ENCODE measurements at places on chromosomes 2 and 18. TPM values are rescaled to one million over a fixed set of nuclear protein-coding genes. Genes with fewer than 3 reads are reported as not detected.

DNA sequence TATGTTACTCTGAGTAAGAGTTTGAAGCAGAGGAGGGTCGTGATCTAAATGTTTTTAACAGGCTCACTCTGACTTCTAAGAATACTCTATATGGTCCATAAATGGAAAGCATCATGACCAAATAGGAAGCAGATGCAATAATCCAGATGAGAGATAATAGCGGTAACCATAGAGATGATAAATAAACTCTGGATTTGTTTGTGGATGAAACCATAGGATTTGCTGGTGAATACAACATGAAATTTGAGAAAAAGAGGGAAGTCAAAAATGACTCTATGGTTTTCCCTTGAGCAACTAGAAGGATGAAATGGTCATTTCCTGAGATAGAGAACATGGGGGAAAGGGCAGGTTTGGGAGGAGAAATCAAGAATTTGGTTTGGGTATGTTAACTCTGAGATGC is 3.9 kb downstream of the HEATR5B start:
- no peak for DNase-seq
- no peaks in the 10 kb centered on the region for H3K4me1 ChIP-seq
- H3K4me3 ChIP-seq = peak overlapping the region; percentile 38

- no peaks in the 10 kb centered on the region for H3K36me3 ChIP-seq
- H3K4me3 ChIP-seq = no peak overlapping the region
- H3K4me1 ChIP-seq = peaks cover 4% of the 10 kb centered on the region
- no peak overlapping the region for H3K27ac ChIP-seq
Observed at GRCh38 chr2:80073134-80073561, 231.4 kb downstream of the LRRTM1 start.

DNA sequence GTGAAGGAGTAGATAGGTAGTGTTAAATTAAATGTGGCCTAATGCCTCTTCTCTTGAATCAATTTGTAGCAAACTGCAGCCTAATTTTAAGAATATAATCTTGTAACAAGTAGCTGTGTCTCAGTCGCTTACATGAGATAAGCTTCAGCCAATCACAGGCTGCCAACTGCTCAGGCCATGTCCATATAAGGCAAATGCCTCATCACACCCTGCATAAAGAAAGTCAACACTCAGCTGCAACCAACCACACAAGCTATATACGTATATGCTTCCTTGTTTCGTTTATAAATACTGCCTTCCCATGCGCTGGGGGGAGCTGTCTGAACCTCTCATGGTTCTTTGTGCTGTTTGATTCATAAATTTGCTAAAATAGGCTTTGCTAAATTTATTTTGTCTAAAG is 476.3 kb downstream of the TRIB2 start:
- H3K27me3 ChIP-seq = peaks cover 4% of the 10 kb centered on the region
- H3K4me3 ChIP-seq = no peak overlapping the region
- H3K4me1 ChIP-seq = no peaks in the 10 kb centered on the region

GRCh38 chr2:37357069-37357468 is 12.6 kb downstream of the QPCT start:
- H3K36me3 ChIP-seq = no peaks in the 10 kb centered on the region
- no peak for DNase-seq
- H3K27me3 ChIP-seq = peaks cover 18% of the 10 kb centered on the region
- H3K27ac ChIP-seq = no peak overlapping the region
- no peak overlapping the region for H3K4me3 ChIP-seq

DNA sequence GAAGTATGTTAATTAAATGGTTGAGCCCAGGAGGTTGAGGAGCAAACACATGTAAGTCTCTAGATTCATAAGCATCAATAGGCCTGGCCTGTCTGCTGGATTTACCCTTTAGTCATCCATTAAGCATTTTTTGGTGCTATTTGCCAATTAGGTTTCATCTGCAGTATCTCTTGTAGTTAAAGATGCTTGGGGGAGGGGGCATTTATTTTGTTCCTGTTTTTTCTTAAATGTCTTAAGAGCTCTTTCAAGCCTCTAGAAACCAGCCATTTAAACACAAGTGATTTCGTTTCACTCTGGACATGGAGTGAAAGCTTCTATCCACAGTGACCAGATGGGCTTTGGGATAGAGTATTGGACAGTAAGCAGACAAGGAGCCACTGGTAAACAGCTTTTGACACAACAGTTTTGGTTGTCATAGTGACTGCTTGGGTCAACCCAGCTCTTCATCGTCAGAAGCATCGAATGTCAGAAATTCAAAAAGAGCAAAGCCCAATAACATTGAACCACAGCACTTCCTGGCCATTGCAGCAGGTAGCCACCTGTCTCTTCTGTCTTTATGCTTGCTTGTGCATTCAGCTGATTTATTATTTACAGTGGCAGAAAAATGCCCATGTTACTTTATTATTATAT is 4.9 kb downstream of the QPCT start:
- no peaks in the 10 kb centered on the region for H3K27me3 ChIP-seq
- peaks cover 7% of the 10 kb centered on the region for H3K4me1 ChIP-seq
- no peak overlapping the region for H3K4me3 ChIP-seq
- DNase-seq = no peak
- no peaks in the 10 kb centered on the region for H3K36me3 ChIP-seq

DNA sequence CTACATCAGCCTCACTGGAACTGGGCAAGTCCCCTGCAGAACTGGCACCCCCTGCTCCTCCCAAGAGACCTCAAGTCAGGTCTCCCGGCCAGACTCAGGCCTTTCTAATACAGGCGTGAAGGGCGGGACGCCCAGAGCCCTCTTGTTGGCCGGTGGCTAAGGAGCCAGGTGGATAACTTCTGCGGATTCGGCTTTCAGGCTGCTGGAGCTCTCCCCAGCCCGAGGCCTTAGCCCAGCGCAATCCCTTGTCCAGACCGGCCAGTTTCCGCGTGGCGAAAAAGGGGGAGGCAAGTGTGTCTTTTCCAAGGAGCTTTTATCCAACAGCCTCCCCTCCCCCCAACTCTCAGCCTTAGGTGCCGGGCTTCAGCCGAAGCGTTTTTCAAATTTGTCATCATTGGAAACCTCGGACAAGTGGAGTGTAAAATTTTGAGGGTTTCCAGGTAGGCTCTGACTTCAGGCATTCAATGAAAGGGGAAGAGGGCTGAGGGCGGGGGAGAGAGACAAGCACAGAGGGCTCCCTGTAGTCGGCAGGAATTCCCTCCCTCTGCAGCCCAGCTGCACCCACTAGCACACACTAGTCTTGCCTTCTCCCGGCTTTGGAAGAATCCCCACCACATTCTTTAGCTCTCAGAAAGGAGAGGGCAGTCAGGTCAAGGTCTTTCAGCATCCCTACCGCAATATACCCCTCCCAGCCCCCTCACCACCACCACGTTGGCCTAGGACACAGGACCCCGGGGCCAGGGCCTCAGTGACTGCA is 9.5 kb upstream of the SATB2 start:
- DNase-seq = no peak
- H3K27me3 ChIP-seq = peaks cover 97% of the 10 kb centered on the region
- H3K4me3 ChIP-seq = peak overlapping the region; percentile 21
- H3K4me1 ChIP-seq = peaks cover 16% of the 10 kb centered on the region

DNA sequence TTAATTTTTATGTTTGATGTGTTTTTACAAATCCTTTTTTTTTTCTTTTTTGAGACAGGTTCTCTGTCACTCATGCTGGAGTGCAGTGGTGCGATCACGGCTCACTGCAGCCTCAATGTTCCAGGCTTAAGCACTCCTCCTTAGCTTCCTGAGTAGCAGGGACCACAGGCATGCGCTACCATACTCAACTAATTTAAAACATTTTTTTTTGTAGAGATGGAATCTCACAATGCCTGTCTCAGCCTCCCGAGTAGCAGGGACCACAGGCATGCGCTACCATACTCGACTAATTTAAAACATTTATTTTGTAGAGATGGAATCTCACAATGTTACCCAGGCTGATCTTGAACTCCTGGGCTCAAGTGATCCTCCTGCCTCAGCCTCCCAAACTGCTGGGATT is 3.2 kb downstream of the NOTO start:
- H3K4me3 ChIP-seq = no peak overlapping the region
- DNase-seq = no peak
- H3K27ac ChIP-seq = no peak overlapping the region
- peaks cover 94% of the 10 kb centered on the region for H3K27me3 ChIP-seq
- H3K4me1 ChIP-seq = peaks cover 7% of the 10 kb centered on the region

The EGR4 gene
- not detected for total RNA-seq

The TWIST2 gene
- total RNA-seq = 0.96 TPM

The TBR1 gene
- 0.09 TPM for total RNA-seq

The OSBPL6 gene
- total RNA-seq = 10.8 TPM

The FRZB gene
- total RNA-seq = 32.9 TPM
